Stimulated activated naive CD8-positive, alpha-beta T cell treated with anti-CD3 and anti-CD28 coated beads, Interleukin-15, amount 100 ng/mL, for 72 hours (primary cell): ENCODE measurements at places on chromosomes 11 and 22.
A peak's percentile ranks its signal among the peaks of the same experiment; 100 is the strongest.

DNA sequence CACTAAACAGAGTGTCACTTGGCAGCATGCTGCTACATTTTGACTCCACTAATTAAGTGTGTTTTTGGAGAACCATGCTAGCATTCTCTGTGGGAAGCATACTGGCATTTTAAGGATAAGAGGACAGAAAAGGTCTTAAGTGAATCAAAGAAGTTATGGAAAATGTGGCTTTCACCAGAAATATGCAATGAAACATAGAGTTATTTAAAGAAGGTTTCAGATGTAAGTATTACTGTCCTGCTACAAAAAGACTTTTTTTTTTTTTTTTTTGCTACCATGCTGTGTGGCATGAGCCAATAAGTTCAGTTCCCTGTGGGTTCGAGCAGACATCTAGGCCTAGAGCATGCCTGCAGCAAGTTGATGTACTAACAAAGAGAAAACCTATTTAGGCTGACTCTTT is 187.6 kb downstream of the MSANTD4 start:
- DNase-seq = no peak

- DNase-seq = peak; percentile 70
Measured at GRCh38 chr11:75325713-75326438, 25.6 kb downstream of the ARRB1 start.

DNA sequence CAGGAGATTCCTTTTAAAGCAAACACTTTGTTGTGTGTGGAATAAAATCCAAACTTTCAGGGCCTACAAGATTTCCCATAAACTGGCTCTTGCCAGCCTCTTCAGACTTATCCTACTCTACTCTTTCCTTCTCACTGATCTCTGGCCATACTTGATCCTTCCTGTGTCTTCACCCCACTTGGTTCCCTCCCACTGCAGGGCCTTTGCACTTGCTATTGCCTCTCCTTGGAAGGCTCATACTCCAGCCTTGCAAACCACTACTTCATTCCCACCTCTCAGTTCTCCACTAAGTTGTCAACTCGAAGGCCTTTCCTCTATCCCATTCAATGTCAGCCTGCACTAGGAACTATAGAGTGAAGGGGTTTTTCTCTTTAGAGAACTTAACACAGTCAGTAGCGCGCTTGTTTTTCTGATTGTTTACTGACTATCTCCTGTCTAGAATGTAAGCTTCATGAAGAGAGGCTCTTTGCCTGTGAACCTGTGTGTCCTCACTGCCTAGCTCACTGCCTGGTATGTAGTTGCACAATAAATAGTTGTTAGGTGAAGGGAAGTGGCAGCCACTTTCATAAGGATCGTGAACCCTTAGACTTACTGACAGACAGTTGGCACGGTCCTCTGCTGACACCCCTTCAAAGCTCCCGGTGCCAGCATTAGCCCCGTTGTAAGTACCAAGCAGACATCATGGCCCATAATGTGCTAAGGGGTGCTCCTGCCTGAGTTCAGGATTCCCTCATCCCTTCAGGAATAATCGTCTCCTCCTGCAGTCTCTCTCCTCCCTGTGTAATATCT is 833 bp upstream of the ME3 start:
- DNase-seq = no peak

- no peak for DNase-seq
Measured at GRCh38 chr11:134358165-134358855, 26.5 kb downstream of the GLB1L2 start.

DNA sequence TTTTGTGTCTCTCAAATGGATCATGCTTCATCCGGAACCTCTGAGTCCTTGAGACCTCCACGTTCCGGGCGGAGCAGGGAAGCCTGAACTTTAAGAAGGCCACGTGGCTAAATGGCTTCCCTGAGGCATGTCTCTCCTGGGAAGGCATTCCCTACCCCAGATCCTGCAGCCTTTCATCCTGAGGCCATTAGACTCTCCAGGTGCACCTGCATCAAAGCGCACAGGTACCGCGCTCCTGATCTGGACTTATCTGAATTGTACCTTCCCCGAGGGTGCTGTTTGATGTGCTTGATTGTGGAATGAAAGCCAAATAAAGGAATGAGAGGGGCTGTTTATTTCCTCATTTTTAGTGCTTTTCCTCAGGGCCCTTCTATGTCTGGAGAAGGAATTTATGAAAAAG is 22.5 kb downstream of the C22orf31 start:
- DNase-seq = no peak

DNA sequence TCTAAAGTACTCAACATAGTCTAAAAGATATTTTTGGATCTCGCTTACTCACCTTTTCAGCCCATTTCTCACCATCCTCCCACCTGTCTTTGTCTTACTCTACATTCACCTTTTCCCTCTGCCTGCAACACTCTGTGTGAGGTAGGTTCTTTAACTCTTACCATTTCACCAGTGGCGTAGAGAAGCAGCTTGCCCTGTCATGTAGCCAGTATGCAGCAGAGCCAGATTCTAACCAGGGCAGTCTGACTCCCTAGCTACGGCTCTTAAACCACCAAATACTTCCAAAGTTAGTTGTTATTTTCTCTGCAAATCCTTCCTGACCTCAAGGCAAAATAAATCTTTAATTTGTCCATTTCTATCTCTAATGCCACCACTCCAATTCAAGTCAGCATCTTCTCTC is 7.5 kb downstream of the ALG8 start:
- no peak for DNase-seq

DNA sequence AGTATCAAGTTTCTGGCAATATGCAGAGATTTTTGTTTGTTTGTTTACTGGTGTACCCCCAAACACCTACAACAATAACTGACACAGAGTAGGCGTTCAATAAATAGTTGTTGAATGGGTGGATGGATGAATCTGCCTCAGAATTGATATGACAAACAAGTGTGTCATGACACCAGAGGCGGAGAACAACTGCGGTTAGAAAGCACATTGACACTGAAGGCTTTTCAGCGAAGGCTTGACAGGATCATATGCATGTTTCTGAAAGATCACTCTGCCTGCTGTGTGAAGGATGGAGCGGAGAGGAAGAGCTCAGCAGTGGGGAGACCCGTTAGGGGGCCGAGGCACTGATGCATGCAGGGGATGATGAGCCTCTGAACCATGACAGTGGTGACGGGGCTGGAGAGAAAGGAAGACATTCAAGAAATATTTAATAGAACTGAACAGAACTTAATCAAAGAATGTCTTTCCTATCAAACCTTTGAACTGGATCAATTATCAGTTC is 108.5 kb upstream of the USP47 start:
- DNase-seq = no peak

- no peak for DNase-seq
Measured at GRCh38 chr11:10030122-10030490, 263.9 kb downstream of the SBF2 start.

DNA sequence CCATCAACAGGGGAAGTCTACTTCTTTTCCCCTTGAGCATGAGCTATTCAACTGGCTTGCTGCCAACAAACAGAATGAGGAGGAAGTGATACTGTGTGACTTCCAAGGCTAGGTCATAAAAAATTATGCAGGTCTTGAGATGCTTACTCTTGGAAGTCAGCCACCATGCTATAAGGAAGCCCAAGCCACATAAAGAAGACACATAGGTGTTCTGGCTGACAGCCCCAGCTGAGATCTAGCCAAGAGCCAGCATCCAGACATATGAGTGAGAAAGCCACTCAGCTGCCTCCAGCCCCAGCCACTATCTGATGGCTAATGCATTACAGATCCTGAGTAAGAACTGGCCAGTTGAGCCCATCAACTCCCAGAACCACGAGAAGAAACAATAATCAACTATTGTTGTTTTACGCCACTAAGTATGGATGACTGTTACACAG is 31.0 kb upstream of the PPP2R1B start:
- DNase-seq = no peak

DNA sequence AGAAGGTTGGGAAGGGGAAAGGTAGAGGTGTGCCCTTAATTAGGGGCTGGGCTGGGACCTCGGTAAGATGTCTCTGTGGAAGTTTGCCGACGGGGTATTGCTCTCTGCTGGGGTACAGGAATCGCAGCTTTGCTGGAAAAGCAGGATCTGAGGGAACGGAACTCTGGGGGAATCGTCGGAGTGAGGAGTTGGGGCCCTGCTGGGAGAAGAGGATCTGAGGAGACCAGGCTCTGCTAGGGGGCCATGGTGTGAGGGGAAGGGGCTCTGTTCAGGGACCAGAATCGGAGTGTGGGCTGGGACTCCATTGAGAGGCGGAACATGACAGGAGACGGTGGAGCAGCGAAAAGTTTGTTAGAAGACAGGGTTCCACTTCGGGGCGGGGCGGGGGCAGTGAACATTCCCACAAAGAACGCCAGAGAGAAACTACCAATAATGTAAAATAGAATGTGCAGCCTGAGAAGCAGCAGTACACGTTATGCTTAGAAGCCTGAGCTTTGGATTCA is 456 bp downstream of the AAMDC start:
- DNase-seq = peak; percentile 8

GRCh38 chr11:7168741-7168990 is 79.9 kb downstream of the RBMXL2 start:
- no peak for DNase-seq

DNA sequence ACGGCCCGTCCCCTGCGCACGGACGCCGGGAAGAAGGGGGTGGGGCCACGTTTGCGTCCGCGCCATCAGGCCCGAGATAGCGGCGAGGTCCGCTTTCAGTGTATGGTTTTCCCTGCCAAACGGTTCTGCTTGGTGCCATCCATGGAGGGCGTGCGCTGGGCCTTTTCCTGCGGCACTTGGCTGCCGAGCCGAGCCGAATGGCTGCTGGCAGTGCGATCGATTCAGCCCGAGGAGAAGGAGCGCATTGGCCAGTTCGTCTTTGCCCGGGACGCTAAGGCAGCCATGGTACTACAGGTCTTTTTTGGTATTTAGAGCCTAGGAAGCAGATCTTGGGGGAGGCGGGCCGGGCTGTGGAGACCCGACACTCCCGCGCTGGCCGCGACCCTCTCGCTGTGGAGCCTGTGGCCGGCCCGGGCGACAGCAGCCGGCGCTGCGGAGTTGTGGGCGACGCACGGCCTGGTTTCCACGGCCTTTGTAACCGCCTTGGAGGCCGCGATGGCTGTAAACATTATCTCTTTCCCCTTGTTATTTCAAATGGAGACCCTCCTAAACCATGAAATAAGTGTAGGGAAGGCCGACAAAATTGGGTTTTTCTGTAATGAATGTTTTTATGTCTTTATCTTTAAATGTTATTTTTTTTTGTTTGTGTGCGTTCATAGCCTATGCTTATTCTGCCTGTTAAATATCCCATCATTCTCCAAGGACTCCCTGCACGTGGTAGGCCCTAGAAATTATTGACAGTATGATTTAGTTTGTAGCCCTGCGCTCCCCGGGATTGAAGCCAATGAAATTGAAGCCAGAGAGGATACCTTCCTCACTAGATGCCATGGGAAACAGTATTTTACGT is at the start of gene AASDHPPT:
TSS of gene AASDHPPT (plus strand) at position 54 of the 847 bp plus-strand sequence. CDS start at position 103, 49 bp downstream.
- no peak for DNase-seq

DNA sequence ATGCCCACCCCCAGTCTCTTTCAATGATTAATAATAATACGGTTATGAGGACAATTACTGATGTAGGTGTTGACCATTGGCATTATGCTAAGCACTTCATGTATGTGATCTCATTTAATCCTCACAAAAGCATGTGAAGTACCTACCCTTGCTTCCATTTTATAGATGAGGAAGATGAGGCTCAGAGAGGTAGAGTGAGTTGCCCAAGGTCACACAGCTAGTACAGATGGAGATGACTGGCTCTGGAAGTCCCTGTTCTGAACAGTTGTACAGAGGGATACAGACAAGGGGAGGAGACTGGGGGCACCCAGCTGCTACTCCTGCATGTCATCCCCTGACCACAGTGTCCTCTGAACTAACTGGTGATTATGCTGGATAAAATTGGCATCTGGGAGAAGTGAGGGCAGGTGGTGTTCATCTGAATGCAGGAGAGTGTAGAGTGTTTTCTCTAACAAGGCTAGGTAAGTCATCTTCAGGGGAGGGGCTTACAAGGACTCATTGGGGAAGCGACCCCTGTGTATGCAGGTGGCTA is 43.2 kb downstream of the KIAA1671 start:
- DNase-seq = no peak

- no peak for DNase-seq
Measured at GRCh38 chr11:132343445-132344175, 973.2 kb downstream of the NTM start.

GRCh38 chr22:44089717-44090570 is 65.8 kb downstream of the PARVB start:
- DNase-seq = no peak

- no peak for DNase-seq
Measured at GRCh38 chr22:46933040-46933930, 170.8 kb downstream of the TBC1D22A start.

DNA sequence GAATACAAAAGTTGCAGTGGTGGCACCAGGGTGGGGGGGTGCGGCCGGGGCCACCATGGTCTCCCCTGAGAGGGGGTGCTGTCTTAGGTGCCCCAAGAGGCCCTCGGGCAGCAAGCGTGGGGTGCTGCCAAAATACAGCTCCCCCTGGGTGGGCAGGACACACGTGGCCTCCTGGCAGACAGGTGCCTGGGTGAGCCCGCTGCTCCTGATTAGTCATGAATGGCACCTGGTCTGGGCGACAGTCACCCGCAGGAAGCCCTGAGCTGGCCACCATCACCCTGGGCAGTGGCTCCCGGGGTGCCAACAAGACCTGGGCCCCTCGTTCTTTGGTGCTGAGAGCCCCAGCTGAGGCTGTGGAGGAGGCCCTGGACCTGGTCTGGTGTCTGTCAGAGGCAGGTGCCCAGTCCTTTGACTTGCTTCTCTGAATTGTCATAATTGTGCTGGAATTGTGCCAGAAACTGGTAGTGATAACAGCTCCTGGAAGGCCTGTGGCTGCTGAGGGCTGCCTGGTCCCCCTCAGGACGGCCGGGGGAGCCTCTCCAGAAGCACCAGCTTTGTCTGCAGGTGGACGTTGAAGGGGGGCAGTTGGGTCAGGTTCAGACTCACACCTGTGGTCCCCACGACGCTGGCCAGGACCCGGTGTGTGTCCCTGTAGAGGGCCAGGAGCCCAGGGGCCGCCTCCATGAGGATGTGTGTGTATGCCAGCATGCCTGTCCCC is 14.8 kb downstream of the ALG12 start:
- DNase-seq = no peak

DNA sequence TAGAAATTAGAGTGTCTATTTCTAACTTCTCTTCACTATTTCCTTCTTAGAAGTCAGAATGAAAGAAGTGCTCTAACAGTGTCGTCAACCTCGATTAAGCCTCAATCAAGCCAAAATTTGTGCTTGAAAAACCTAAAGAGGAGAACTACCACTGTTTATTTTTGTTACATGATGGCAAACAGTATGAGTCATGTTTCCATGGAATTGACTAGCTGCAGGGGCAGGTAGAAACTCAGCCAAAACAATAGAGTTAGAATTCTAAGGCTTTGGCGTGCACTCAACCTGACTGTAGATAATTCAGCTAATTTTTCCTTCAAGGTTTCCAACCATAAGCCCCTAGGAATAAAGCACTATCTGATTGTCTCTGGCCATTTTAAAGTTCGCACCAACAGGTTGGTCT is 415.9 kb downstream of the ETS1 start:
- no peak for DNase-seq

- DNase-seq = peak; percentile 26
Measured at GRCh38 chr11:16820324-16821092, 82.1 kb downstream of the C11orf58 start.

- no peak for DNase-seq
Measured at GRCh38 chr11:86185381-86185750, 59.2 kb upstream of the EED start.

- DNase-seq = no peak
Measured at GRCh38 chr11:2934021-2934550, 4.9 kb upstream of the PHLDA2 start.
